HT-29 (cell line): ENCODE measurements at places on chromosomes 7 and 10. TPM values are rescaled to one million over a fixed set of nuclear protein-coding genes. Genes with fewer than 3 reads are reported as not detected.

DNA sequence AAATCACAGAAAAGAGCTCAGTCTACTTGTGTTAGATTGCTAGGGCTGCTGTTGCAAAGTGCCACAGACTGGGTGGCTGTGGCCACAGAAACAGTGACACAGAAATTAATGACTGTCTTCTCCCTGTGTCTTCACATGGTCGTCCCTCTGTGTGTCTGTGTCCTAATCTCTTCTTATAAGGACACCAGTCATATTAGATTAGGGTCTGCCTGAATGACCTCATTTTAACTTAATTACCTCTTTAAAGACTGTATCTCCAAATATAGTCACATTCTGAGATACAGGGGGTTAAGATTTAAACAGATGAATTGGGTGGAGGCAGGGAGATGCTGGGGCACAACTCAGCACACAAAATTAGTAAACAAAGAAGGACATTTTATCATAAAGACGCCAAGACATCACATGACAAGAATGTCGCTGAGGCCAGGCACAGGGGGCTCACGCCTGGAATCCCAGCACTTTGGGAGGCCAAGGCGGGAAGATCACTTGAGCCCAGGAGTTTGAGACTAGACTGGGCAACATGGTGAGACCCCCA, 23.3 kb upstream of the PARD3 start:
- DNase-seq: no peak

GRCh38 chr10:88194041-88194887, 330.8 kb downstream of the PTEN start:
- DNase-seq: peak; percentile 10

DNA sequence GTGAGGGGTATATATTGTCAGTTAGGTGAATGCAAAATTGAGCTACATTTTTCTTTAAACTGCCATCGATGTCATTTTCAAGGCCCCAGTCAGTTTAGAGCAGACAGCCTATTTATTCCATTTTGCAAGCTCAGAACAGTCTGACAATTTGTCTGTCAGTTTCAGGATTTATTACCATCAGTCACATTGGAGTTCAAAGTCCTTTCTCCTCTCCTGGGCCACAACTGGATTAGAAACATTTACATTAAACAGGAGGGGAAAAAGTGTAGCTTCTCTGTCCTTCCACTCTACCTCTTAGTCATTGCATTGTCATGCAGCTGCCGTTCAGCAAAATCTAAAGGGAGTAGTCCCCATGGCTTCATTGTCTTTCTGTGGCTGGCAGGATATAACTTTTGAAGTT, 3.5 kb upstream of the GHITM start:
- DNase-seq: peak; percentile 68

- DNase-seq: no peak
Measured at GRCh38 chr10:71080381-71081228, 131.8 kb upstream of the UNC5B start.

DNA sequence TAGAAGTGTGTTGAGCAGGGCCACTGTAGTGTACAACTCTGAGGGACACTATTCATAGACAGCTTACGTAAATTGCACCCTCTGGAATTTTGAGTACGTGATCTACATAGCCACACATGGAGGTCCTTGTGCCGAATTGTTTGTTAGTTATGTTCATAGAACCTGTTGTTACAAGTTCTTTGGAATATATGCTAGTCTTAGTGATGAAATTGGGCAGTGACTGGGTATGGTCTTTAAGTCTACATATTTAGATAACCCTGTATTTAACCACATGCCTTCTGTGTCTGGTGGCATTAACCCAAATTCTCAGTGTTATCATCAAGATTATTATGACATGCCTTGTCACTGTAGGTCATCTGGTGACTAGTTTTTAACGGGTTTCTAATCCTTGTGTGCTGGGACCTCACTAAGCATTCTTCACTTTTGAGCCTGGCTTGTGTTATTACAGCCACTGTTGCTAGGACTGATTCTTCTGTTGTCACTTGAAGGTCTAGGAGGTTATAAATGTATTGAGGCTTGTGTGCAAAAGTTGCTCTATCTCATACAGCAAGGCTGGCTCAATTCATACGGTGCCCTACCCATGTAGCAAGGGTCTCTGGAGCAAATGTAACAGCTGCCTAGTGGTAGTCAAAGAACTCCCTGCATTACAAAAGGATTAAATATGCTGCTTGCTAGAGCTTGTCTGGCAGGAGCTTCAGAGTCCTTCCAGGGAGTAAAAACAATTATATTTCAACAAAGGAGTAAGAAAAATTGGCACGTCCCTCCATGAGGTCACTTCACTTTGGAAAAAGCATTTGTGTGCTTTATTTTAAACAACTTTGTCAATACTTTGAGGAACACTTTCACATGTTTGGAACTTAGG, 65.4 kb downstream of the CDK14 start:
- DNase-seq: no peak

- DNase-seq: no peak
Measured at GRCh38 chr10:44357023-44357540, 27.8 kb downstream of the CXCL12 start.

- no peak for DNase-seq
Measured at GRCh38 chr7:126022452-126022851, 1092.8 kb upstream of the POT1 start.

GRCh38 chr7:106808967-106809635, 56.0 kb upstream of the PIK3CG start:
- no peak for DNase-seq

- no peak for DNase-seq
Measured at GRCh38 chr7:84447636-84448293, 253.2 kb upstream of the SEMA3A start.

DNA sequence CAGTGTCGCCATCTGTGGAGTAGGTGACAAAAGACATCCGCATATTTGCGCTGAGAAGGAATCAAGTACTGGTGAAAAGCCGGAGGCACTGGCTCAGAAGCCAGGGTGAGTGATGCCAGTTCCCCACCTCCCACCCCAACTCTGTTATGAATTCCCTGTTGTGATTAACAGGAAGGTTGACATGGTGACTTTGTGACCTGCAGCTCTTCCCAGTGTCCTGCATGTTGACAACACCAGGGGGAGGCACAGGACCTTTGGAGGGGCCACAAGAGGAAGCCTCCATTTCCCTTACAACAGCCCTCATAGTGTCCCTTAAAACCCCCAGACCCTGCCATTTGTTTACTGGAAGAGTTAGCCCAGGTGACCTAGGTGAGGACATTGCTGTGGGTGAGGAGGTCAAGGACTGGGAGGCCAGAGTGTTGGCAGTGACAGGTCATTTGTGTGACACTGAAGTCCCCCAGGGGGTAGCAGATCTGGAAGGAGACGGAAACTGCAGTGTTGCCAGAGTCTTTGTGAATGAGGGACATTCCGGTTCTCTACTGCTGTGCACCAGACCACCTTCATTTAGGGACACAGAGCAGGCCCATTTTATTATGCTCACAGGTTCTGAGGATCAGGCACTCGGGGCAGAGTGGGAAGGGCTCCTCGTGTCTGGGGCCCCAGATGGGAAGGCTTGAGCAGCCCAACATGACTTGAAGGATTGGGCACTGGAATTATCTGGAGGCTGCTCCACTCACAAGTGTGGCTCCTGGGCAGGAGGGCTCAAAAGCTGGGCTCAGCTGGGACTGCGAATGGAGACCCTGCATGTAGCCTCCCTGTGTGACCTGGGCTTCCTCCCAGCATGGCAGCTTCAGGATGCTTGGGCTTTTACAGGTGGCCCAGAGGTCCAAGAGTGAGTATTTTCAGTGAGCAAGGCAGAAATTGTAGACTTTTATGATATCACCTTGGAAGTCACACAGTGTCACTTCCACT, 13.0 kb upstream of the ANTXRL start:
- no peak for DNase-seq

DNA sequence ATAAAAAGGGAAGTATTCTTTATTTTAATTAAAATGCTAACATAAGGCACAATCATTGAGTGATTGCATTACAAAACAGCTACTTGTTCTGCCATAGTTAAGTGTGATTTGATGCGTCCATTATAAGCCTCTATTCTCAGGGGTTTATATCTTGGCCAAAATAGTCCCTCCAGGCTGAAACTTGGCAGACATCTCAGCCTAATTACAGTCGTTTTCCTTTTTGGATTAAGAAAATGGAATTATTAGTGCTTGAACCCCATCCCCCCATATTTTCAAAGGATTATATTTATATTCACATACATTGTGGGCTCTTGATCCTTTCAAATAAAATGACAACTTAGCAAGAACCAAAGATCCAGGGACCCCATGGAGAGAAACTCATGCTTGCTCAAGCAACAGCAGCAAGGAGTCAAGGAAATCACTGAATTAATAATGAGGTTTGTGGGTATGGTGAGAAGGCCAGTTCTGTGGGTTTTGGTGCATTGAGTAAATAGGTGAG, 66.7 kb upstream of the NEUROD6 start:
- DNase-seq: no peak

DNA sequence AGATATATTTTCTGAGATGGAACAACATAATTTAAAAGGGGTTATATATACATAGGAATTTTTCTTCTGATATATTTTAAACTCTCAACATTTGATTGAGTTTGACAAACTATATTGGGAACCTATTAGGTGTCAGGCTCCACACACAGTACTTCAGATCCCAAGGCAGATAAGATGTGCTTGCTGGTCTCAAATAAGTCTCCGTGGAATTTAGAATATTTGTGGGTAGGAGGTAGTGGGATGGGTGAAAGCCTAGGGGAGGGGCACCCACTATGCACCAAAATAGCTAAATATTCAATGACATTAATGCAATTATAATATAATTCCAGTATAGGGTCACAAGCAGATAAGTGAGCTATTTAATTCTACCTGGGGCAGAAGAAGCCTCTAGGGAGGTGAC, 81.5 kb downstream of the ARL4A start:
- DNase-seq: no peak

The LIPN gene
- total RNA-seq: not detected in 2 replicates

The EIF5AL1 gene
- 0.53 and 0.81 TPM in 2 replicates for total RNA-seq

The ELN gene
- total RNA-seq: 0.03 and 0.10 TPM in 2 replicates

The CYP3A5 gene
- total RNA-seq: 96.3 and 108 TPM in 2 replicates

The INPP5F gene
- 5.6 and 5.8 TPM in 2 replicates for total RNA-seq

The JAKMIP3 gene
- 0.08 TPM in 1 of 2 replicates, not detected in the other for total RNA-seq

The GNGT1 gene
- not detected in 2 replicates for total RNA-seq
